Hematopoietic multipotent progenitor cell (in vitro differentiated cells): ENCODE measurements at places on chromosomes 5 and 9. TPM values are rescaled to one million over a fixed set of nuclear protein-coding genes. Genes with fewer than 3 reads are reported as not detected.

LEAP2 gene
- total RNA-seq: 0.81 TPM

WDR36 gene
- total RNA-seq: 24.5 TPM

AQP3 gene
- total RNA-seq: 1.6 TPM

ST8SIA4 gene
- 8.9 TPM for total RNA-seq
